ENCODE measurements at places on chromosomes 2 and 18.

DNA sequence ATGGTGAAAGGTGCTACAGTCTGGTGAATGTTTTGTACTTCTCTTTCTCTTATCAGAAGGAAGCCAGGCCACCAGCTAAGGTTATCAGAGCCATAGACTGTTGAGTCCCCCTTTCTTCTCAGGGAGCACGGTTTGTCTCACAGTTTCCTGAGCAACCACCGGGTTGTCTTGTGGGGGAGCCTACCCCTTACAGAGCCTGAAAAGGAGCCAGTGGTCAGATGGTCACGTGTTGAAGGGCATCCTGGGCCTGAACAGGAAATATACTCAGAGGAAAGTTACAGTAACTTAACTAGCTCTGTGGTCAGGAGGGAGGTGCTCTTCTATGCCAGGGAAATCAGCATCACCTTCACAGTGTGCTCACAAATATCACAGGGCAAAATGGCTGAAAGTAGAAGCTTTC, 11.6 kb downstream of the CD28 start:
- DNase-seq: no peak

- no peak for DNase-seq
Measured at GRCh38 chr2:168601741-168602140, 145.7 kb downstream of the CERS6 start.

- no peak for DNase-seq
Measured at GRCh38 chr18:49920731-49921130, 107.4 kb upstream of the ACAA2 start.

GRCh38 chr2:236888794-236889780, 196.6 kb upstream of the COPS8 start:
- no peak for DNase-seq

GRCh38 chr18:44178476-44178875, 502.2 kb upstream of the SETBP1 start:
- no peak for DNase-seq

DNA sequence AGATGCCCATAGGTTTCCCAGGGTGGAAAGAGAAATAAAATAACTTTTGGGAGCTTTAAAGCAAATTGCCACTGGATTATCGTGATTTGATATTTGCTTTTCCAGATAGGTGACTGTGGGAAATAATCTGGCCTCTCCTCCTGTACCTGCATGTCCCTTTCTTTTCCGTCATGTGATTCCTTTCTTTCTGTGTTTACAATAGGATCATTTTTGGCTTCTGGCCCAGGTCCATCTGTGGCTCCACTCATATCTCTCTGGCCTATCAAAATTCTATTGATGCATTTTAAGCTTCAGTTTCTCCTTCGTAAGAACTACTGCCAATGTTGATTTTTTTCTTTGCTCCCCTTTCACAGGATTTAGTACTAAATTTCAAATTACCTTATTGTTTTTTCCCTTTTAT, 153.6 kb downstream of the CCDC85A start:
- DNase-seq: no peak

DNA sequence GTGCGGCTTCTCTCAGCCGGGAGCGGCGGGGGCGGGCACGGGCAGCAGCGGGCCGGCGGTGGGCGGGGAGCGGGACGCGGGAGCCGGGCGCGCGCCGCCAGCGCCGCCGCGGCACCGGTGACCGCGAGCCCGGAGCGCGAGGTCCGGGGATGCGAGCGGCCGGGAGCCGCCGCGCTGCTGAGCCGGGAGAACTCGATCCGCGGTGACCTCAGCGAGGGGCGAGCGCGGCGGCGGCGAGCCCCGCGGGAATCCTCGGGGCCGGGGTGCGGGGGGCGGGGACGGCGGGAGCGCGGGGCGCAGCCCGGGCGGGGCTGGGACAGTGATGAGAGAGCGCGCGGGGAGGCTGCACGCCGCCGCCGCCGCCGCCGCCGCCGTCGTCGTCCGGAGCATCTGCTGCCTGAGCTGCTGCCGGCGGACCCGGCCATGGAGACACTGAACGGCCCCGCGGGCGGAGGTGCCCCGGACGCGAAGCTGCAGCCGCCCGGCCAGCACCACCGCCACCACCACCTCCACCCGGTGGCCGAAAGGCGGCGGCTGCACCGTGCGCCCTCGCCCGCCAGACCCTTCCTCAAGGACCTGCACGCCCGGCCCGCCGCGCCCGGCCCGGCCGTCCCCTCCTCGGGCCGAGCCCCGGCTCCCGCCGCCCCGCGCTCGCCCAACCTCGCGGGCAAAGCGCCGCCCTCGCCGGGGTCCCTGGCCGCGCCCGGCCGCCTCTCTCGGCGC, at the start of gene MTCL1:
TSS of gene MTCL1 (plus strand) at position 319 of the 723 bp plus-strand sequence. CDS start at position 424, 105 bp downstream.
- DNase-seq: peak; percentile 65

DNA sequence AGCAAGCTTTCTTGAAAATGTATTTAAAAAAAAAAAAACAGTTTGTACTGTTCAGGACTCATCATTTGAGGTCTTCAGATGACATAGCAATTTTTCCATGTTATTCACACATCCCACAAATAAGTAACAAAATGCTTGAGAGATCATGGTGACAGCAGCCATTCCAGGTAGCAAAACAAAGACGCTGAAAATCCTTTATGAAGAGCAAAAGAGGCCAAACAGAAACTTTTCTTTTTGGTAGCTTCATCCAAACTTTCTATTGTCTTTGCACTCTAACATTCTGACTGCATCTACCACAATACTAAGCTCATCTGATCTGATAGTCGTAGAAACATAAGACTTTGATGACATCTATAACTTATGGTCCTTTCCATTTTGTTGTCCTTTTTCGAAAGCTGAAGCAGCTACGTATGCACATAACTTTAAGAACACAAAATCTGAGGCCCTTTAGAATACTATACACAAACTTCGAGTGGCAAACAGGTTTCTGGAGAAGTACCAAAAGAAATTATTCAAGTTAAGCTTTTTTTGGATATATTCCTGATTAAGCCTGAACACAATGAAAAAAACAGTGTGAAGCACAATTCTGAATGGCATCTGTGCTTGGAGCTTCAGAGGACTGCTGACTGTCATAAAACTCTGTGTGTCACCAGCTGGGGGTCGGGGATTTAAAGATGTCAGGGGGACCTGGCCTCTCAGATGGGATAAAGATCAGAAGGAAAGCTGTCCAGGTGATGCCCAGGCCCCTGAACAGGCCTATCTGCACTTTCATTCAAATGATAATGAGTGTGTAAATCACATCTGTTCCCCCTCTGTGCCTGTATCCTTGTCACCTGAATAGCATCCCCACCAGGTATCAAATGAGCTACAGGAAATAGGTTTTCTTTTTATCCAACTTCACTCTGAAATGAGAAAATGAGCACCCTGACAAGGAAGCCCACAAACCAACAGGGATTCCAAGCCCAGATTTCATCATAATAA, 75.8 kb downstream of the ZEB2 start:
- DNase-seq: no peak
